Urothelium cell line (cell line): ENCODE measurements at places on chromosomes 1 and 21.
A peak's percentile ranks its signal among the peaks of the same experiment; 100 is the strongest.

GRCh38 chr1:239979456-239979855 lies 112.2 kb upstream of the FMN2 start:
- no peak for DNase-seq

DNA sequence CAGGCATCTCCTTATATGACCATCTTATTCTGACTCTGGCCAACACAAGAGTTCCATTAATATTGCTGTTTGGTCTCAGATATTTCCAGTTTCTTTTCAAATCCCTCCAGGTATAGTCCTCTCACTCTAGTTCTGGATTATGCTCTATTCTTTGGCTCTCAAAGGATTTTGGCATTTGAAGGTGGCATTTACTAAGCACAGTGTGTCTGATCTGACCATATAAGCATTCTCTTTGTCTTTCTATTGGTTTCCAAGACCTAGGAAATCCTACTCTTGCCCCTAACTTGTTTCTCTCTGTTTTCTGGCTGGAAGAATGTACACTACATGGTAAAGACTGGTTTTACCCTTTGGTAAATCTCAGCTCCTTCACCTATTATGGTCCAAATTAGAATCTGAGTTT lies 12.7 kb upstream of the ACADM start:
- no peak for DNase-seq

DNA sequence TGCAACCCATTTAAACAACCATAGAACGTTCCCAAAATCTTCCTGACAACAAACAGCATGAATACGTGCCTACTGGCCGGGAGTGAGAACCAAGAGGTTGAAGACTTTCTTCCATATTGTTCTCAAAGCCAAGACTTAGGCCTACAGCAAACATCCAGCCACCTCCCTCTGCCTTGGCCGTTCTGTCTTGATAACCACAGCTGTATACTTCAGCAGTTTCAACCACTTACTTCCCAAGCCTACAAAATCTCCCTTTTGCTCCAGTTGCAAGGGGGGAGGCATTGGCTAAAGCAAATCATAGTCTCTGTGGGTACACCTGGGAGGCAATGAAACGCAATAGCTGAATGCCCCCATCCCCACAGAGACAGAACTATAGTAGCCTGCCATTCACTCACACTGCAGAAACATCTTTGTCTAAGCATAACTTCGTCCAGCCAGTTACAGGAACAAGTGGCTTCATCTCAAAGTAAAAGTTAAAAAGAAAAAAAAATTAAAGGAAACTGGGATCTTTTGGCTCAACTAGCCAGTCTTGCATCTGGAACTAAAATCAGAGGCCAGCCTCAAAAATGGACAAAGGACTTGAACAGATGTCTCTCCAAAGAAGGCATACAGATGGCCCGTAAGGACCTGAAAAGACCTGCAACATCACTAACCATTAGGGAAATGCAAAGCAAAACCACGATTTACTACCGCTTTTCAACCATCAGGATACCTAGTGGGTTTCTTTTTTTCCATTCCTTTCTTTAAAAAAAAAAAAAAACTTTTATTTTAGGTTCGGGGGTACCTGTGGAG lies 186.0 kb downstream of the PSMG1 start:
- no peak for DNase-seq

DNA sequence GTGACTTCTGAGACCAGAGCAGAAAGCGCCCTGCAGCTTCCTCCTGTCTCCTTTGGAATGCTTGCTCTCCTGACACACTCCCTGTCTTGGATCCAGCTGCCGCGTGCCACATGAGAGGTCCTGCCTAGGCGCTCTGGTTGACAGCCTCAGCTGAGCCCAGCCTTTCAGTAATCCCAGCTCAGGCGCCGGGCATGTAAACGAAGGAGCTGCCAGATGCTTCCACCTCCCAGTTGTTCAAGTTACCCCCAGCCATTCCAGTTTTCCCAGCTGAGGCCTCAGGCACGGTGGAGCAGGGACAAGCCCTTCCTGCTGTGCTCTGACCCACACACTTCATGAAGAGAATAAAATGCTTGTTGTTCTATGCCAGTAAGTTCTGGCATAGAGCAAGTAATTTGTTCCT lies 14.3 kb upstream of the CD34 start:
- DNase-seq: no peak

GRCh38 chr1:117852853-117853553 lies 76.4 kb downstream of the GDAP2 start:
- no peak for DNase-seq

GRCh38 chr1:24805534-24806301 lies 60.5 kb downstream of the CLIC4 start:
- DNase-seq: peak; percentile 6

- DNase-seq: peak; percentile 59
Measured at GRCh38 chr1:114345930-114346479, 165.0 kb downstream of the TRIM33 start.
